Stimulated activated CD4-positive, alpha-beta T cell treated with anti-CD3 and anti-CD28 coated beads, Interleukin-2, amount 100 ng/mL, for 48 hours (primary cell): ENCODE measurements at places on chromosomes 3 and 15.

DNA sequence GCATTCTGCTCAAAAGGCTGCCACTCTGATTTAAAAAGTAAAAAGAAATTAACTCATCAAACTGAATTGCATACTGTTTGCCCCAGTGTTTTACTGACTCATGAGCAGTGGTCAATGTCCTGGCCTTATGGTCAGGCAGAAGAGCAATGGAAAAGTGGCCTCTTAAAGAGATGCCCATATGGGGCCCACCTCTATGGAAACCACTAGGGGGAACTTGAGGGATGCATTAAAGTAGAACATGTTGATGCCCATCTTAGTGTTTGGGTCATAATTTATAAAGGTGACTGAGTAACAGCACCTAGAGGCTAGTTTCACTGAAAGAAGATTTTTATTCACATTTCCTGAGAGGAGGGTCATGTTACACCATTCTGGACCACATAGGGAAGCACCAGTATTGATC is 66.5 kb upstream of the RNU6-1 start:
- DNase-seq = no peak

- no peak for DNase-seq
These were observed 55.8 kb downstream of the TRIM71 start for GRCh38 chr3:32873531-32874130.

DNA sequence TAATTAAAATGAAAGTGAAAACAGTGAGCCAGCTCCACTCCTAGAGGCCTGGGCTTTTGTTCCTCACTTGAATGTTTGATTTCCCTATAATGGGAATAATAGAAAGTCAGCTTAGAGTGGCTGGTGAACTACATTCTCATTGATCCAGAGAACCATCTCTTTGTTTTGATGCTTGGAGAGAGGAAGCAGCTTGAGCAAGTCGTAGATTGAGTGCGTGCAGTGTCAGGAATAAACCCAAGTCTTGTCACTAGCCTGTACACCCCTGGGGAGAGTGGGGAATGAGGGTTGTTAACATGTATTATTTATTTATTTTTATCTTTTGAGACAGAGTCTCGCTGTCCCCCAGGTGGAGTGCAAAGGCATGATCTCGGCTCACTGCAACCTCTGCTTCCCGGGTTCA is 885 bp upstream of the LSG1 start:
- no peak for DNase-seq

DNA sequence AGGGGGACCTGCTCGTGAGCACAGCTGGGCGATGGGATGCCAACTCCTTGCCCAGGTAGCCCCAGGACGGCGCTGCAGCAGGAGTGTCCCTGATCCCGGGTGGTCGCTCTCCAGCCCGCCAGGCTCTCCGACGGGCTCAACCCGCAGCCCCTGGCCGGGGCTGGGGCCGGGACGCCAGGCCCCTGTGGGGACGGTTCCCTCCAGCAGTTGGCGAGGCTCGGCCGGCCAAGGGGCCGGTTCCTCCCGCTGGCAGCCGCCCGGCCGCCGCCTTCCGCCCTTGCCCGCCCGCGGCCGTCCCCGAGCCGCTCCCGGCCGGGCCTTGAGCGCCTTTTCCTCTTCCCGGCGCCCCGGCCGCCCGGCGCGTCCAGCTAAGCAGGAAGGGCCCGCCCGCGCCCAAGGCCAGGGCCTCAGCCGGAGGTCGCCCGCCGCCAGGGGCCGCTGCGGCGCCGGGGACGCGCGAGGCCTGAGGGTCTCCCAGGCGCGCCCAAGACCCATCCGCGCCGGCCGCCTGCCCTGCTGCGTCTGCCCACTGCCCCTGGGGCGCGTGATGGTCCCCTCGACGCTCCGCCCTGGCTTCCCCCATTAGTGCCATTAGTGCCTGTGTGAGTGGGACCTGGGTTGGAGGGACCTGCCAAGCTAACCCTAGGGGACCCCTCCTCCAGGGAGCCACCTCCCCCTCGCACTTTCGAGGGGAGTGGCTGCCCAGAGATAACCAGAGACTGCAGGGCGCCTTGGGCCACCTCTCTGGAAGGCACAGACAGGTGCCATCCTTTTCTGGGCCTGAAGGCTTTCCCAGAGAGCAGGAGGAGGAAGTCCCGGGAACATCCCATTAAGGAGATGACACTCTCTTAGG is 106.4 kb downstream of the FBLN2 start:
- DNase-seq = no peak

DNA sequence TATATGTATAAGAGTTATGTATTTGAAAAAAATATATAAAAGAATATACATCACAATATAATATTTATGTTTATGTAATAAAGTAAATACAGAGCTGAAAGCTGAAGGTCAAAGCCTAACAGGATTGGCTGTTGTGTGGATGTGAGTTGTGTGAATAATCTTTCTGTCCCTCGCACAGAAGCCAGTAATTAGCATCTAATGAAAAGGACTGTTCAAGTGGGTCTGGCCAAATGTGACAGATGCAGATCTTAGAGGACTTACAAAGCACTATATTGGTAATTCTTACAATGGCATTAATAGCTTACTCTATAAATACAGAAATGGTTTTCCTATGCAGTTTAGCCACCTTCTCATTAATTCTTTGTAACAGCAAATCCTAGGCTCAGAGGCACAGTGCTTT is 2.4 kb downstream of the MKRN3 start:
- DNase-seq = no peak

GRCh38 chr3:133459400-133459799 is 59.5 kb downstream of the BFSP2 start:
- no peak for DNase-seq

GRCh38 chr3:35919160-35919559 is 279.8 kb downstream of the ARPP21 start:
- DNase-seq = no peak

GRCh38 chr3:102006812-102007485 is 157.6 kb downstream of the NFKBIZ start:
- no peak for DNase-seq

DNA sequence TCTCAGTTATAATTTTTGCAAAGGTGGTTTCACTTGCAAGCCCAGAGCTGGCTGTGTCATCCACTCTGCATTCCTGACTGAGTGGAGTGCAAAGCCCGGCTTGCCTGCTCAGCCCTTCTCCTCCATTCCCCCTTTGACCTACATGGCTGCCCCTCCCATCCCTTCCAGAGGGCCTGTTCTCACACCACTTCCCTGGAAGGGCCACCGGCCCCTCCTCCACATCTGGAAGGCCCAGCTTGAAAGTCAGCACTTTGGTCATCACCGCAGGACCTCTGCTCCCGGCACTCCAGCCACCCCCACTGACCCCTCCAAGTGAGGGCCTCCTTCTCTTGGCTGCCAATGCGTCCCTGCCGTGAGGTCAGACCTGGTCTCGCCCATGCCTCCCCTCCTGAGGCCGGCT is 74.1 kb upstream of the RNF7 start:
- DNase-seq = no peak

GRCh38 chr15:101501703-101502373 is 12.3 kb upstream of the PCSK6 start:
- DNase-seq = peak; percentile 48

DNA sequence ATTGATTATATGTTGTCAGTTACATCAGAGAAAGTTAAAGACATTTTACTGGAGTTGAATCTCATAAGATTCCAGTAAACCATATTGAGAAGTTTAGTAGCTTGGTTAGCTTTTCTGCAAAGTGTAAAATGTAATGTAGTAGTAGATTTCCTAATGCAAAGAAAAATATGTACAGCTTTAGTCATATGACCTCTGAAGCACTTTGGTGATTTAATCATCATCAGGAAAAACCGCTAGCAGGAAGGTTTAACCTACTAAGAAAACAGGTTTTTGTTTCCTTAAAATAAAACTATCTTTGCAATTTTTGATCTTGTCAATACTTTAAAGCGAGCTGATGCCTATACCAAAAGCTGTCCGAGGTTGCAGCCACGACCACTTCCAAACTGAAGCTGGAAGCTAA is 364.6 kb upstream of the ZNF385D start:
- no peak for DNase-seq

GRCh38 chr3:193446965-193447602 is 68.5 kb upstream of the ATP13A5 start:
- no peak for DNase-seq

GRCh38 chr15:25251700-25252390 is 187.0 kb downstream of the UBE3A start:
- no peak for DNase-seq

GRCh38 chr3:171907761-171908160 is 64.6 kb downstream of the TMEM212 start:
- DNase-seq = no peak

DNA sequence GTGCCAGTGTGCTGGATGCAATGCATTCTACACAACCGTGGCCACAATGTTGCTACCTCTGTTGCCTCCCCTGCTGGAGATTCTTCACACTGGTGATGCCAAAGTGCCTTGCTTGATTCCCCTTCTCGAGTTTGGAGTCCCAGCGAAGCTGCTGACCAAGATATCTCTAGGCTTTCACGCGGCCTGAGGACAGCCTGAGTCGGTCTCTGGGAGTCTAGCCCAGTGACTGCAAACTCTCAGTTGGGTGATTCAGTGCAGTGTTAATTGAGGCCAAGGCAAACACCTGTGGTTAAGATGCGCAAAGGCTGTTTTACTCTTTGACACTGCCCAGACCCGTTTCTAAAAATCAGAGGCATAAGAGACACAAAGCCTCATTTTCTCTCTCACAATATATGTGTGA is 434.4 kb downstream of the NR2F2 start:
- DNase-seq = no peak
